Upper lobe of right lung (tissue), 1 donor: ENCODE measurements at places on chromosomes 7 and 10. TPM values are rescaled to one million over a fixed set of nuclear protein-coding genes. Genes with fewer than 3 reads are reported as not detected.
A peak's percentile ranks its signal among the peaks of the same experiment; 100 is the strongest.

DNA sequence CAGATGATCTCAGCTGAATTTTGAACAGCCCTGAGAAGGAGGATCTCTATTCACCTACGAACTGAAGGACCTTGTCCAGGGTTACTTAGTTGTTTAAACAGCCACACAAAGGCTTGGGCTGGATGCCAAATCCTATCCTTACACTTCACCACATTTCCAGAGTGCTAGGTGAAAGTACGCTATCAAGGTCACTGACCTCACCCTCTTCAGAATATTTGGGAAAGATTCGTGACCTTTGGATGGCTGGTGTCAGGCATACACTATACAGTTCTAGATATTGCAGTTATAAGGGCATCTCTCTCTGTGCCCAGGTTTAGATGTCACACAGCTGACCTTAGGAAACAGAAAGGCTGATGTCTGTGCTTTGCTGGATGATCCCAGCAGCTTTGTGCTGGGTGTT, 61.2 kb upstream of the ABLIM1 start:
- H3K27me3 ChIP-seq: no peaks in the 10 kb centered on the region
- peaks cover 16% of the 10 kb centered on the region for H3K4me1 ChIP-seq
- H3K27ac ChIP-seq: no peak overlapping the region
- DNase-seq: no peak

GRCh38 chr7:30142710-30143109, 7.9 kb downstream of the MTURN start:
- DNase-seq: peak; percentile 70
- no peak overlapping the region for H3K4me3 ChIP-seq
- H3K4me1 ChIP-seq: peaks cover 59% of the 10 kb centered on the region

- DNase-seq: no peak
- no peaks in the 10 kb centered on the region for H3K4me1 ChIP-seq
- no peak overlapping the region for H3K4me3 ChIP-seq
- no peaks in the 10 kb centered on the region for H3K36me3 ChIP-seq
- no peaks in the 10 kb centered on the region for H3K27me3 ChIP-seq
Measured at GRCh38 chr7:81256991-81257390, 338.1 kb upstream of the SEMA3C start.

DNA sequence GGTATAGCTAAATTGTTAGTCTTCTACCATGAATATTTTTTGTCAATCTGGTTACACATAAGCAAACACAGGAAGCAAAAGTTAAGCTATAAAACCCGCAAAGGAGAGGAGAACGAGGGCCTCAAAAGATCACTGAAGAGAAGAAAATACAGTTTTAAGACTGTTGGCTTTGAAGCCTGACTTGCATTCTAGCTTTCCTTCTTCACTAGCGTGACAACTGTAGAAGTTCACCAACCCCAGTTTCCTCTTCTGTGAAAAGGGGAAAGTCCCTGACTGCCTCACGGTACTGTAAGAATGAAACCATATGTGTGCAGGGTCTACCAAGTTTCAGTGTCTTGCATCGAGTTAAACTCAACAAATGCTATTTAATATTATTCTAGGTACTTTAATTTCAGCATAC, 7.5 kb upstream of the LRRN3 start:
- no peaks in the 10 kb centered on the region for H3K27me3 ChIP-seq
- no peaks in the 10 kb centered on the region for H3K36me3 ChIP-seq
- DNase-seq: no peak
- no peak overlapping the region for H3K27ac ChIP-seq
- H3K4me3 ChIP-seq: no peak overlapping the region

CRCP gene
- 33.1 TPM for total RNA-seq

DNA sequence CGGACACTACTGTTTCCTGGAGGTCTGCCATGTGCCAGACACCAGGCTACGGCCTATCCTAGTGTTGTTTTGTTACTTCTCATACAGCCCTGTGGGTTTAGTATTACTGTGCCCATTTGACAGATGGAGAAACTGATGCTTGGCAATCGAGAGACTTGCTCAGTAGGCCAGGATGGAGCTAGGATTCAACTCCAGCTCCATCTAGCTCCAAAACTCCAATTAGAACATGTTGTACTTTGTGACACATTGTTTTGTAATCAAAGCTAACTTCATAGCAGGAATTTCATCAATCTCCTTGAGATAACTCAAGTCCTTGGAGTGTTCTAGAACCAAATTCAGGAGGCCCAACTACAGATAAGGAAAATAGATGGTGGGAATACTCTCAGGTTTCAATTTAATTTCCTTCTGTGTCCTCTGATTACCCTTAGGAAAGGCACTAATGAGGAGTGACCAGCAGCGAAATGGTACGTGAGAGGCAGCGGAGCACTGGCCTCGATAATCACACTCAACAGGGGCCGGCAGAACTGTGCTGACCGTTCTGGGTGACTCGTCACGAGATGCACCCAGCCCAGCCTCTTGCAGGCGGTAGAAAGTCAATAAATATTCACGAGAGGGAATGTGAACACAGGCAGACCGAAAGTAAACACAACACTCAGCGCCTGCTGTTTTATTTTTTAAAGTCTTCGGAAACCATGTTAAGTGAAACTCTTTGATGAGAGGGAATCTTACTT, 269.6 kb upstream of the NEBL start:
- DNase-seq: peak; percentile 86
- H3K4me3 ChIP-seq: peak overlapping the region; percentile 5
- no peaks in the 10 kb centered on the region for H3K4me1 ChIP-seq

AMPH gene
- 0.58 TPM for total RNA-seq

ZPBP gene
- not detected for total RNA-seq

DNA sequence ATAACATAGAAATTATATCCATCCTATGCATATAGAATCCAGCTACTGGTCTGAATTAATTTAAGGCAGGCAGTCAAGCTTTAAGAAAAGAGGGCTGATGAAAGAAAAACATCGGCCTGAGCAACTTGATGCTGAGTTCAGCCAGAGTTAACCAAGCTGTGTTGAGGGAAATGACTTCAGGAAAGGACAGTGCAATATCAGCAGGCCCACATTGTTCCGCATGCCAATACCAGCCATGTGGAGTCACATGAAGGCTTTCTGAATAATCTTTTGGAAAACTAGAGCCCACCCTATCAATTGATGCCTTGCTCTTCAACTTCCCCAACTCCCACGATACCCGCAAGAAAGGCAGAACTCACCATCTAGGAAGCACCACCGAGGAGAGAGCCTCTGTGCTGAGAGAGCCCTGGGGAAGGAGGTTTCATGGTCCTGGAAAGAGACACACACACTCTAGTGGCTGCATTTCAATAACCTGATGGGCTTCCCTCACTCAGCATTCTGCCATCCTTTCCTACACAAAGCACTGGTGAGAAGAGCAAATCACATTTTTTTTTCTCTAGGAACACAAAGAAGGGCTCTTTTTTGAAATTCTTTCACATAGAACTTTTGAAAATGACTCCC, 125.8 kb upstream of the PTN start:
- DNase-seq: no peak
- no peaks in the 10 kb centered on the region for H3K27me3 ChIP-seq
- H3K36me3 ChIP-seq: no peaks in the 10 kb centered on the region
- no peak overlapping the region for H3K4me3 ChIP-seq
- H3K4me1 ChIP-seq: no peaks in the 10 kb centered on the region
